Bronchus fibroblast of lung (primary cell): ENCODE measurements at places on chromosomes 7 and 10. TPM values are rescaled to one million over a fixed set of nuclear protein-coding genes. Genes with fewer than 3 reads are reported as not detected.

Gene NRCAM
- 3.0 and 4.2 TPM in 2 replicates for total RNA-seq

Gene APBB1IP
- total RNA-seq = not detected in 2 replicates

Gene THSD7A
- 0.15 and 0.17 TPM in 2 replicates for total RNA-seq

Gene PILRA
- under 0.01 TPM in 1 of 2 replicates, not detected in the other for total RNA-seq

Gene PPIF
- total RNA-seq = 44.9 and 50.7 TPM in 2 replicates

Gene FAM24B
- 2.0 and 4.5 TPM in 2 replicates for total RNA-seq

Gene A1CF
- not detected in 2 replicates for total RNA-seq

Gene HECW1
- total RNA-seq = 1.8 and 4.2 TPM in 2 replicates
